ENCODE measurements at places on chromosomes 6 and 20.

DNA sequence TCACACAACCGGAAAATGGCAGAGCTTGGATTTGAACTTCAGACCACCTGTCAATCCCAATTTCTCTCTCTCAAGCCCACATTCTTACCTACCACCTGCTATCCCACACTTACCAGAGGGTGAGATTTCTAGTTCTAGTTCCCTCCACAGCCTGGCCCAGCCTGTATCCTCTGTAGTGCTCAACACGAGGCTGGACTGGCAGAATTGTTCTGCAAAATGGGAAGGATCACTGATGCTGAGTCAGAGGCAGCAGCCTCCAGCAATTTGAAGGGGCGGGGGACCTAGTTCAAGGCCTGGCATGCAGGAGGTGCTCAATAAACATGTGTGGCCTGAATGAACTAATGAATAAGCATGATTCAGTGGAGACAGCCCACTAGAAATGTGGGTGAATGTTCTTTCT is 53.6 kb upstream of the TTPAL start:
- no peak for DNase-seq

GRCh38 chr6:34671801-34672656 is 24.5 kb downstream of the ILRUN start:
- no peak for DNase-seq

DNA sequence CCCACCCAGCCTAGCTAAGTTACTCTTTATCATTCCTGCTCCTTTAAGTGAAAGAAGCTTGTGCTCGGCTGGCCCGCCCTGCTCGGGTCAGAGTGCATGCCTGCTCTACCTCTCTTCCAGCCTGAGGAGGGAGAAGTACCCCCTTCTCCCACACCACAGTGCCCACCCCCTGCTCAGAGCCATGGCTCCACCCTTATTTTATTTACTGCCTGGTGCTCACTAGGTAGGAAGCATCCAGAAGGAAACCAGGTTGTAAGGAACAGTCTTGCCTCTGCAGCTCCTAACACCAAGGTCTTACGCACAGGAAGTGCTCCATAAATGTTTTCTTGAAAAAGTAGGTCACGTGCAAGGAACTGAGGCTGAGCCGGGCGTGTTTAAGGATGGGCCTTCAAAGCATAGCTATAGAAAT is 105.7 kb upstream of the SNX9 start:
- DNase-seq: no peak

DNA sequence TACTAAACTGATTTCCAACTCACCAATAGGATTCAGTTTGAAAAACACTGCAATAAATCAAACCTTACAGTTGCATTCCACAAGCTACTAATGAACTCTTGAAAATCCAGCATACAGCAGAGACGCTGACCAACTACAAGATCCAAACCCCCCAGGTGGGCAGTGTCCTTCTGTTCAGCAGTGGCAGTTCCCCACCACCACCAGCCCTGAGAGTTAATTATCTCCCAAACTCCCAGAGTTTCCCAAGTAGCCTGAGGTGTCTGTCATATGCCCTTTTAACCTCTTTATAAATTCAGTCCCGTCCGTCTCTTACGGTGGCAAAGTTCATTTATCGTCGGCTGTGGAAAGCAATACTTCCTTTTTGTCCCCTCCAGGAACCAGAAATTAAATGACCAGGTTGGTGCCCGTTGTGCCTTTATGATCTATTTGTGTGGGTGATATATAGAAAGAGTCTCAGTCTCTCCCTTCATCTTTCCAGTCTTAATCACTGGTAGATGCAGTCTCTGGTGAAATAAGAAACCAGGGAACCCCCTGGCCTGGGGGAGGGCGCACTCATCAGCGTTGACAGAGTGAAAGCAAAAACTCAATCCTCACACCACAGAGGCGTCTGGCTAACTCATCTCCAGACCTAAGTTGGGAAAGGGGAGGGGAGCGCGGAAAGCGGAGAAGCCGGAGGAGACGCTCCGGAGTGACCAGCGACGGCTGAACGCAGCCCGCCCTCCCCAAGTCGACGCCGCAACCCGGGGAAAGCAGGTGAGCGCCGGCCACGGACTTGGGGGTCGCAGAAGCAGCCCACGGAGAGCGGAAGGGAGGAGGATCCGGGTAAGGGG is 717 bp downstream of the MRPL14 start:
- DNase-seq: peak; percentile 65

Measured in C1 segment of cervical spinal cord (tissue), 14 donors.